ENCODE measurements at places on chromosomes 3 and 15. TPM values are rescaled to one million over a fixed set of nuclear protein-coding genes. Genes with fewer than 3 reads are reported as not detected.
A peak's percentile ranks its signal among the peaks of the same experiment; 100 is the strongest.

DNA sequence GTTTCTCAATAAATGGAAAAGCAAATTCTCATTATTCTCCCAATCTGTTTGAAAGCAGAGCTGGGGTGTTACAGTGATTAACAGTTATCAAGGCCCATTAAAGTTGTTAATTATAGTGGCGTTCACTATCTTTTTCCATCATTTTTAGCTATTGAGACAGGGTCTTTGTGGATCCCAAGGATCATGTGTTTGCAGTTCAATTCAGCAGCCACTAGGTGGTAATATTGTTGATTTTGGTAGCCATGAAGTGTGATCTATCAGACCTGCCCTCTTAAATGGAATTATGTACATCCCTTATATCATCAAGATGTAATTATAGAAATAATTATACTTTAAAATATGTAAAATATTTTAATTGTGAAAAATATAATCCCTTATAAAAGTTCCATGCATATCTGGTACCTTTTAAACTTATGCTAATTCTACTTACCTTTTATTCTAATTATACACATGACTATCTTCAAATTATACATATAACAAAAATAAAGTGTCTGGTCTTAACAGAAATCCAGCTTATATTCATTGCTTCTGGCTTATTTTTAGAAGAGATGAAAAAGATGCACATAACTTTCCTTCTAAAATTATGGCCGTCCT lies 126.4 kb downstream of the GREM1 start:
- DNase-seq, result peak; percentile 35

DNA sequence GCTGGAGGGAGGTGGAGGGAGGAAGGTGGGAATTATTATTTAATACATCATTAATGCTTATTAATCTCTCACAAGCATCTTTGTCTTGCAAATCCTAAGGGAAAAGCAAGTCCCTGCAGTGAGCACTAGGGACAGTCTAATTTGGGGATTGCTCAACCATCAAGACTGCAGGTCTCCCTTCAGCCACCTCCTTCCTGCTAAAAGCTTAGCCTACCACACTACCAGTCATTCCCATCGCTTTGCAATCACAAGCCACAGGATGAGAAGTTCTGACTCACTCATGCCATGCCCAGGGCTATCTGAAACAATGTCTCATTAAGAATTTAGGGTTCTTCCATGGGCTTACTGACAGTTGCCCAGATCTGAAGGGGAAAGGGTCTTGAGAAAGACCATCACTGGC lies 51.0 kb upstream of the EIF1B start:
- DNase-seq, result peak; percentile 88

DNA sequence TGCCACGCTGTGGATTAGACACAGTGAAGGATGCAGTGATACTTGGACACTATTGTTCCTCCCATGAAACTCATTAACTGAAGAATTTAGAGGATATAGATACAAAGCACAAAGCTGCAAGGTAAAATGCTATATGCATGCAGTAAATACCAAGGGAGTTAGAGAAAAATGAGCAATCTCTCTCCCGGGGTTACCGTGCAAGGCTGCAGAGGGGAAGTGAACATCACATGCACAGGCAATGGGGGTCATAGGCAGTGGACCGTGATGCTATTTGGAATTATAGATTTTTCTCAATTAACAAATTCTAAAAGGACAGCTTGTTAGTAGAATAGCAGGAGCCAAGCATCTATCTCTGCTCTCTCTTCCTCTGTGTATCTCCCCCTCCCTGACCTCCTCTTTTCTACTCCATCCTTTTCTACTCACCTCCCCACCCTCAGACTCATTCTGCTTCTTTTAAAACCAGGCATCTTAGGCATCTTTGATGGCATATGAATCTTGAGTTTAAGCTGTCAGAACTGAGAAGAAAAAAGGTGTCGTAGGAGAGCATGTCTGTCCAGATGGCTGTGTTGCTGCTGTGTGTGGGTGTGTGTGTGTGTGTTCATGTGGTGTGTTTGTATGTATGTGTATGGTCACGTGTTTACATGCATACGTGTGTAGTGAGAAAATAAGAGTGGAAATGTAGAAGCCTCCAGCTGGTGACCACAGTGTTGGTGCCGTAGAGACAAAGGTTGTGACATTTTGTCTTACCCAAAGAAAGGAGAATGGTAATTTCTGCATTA lies 339.0 kb downstream of the EPHB1 start:
- no peak for DNase-seq

- no peak for DNase-seq
Observed at GRCh38 chr3:44902628-44903027, 28.2 kb downstream of the TGM4 start.

DNA sequence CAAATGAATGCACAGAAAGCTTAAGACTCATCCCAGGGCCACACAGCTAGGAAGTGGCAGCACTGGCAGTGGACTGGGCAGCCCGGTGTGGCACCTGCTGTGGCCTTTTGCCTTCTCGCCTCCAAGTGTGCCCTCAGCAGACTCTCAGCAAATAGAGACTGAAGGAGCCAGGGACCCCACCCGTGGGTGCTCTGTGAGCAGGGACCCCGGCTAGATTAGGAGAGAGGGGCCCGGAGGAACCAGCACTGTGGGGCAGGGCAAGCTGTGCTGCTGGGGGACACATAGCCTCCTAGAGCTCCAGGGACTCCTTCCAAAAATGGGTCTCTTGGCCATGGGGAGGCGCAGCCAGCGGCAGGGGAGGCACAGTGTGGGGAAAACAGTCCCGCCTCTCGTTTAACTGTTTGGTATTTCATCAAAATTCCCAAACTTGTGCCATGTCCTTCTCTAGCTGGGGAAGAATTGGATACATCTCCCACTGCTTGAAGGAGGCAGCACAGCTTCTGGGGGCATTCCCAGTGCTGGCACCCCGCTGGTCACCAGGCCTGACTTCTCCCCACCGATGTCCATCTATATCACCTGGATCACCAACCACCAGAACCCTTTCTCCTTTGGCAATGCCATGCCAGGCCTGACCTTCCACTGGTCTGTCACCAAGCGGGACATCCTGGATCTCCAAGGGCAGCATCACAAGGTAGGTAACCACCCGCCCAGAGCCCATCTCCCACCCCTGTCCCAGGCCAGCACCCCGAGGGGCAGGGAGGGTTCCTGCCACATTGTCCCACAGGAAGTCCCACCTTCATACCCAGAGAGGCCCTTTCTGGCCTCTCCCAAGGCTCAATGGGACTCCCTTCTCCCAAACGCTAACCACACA lies 12.0 kb upstream of the TXNRD3 start:
- DNase-seq, result no peak

GRCh38 chr15:95439922-95440376 lies 890.6 kb upstream of the NR2F2 start:
- DNase-seq, result no peak

GRCh38 chr3:122962149-122962548 lies 65.4 kb downstream of the SEMA5B start:
- DNase-seq, result no peak

GRCh38 chr15:57253082-57253481 lies 123.2 kb upstream of the CGNL1 start:
- DNase-seq, result no peak

DNA sequence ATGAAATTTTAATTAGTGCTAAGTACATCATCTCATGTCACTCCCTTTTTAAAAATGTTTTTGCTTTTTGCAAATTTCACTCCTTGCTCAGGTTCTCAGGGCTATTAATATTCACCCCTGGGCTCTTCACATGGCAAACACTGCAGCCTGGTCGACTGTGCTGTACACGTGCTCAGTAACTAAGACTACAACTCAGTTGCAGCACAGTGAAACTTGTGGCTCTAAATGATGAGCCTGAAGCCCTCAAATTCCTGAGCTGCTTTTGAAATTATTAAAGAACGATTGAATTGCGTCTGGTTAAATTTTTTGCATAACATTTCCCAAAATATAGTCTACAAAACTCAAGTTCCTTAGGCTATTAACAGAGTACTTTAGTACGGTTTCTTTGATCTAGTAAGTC lies 159.3 kb upstream of the C2CD4B start:
- DNase-seq, result no peak

CCDC191 gene
- 0.11 TPM for total RNA-seq

NR1D2 gene
- 29.6 TPM for total RNA-seq

PAQR5 gene
- 5.3 TPM for total RNA-seq

Measured in HT1080 (cell line).